ENCODE measurements at places on chromosomes 3 and 15.

DNA sequence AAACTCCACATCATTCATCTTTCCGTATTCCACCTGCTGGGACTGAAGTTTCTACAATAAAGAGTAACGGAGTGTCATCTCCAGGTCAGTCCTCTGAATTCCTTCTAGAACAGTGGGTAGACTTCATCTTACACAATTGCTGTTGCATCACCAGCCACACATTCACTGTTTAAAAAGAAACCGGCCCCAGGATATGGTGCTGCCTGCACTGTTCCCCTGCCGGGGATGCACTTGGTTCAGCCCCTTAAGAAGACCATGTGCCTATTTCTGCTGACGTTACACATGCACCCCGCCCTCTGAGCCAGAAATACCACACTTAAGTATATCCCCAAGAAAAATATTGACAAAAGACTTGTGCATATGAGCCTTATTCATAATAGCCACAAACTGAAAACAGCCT lies 233.4 kb downstream of the FEZF2 start:
- DNase-seq: no peak

DNA sequence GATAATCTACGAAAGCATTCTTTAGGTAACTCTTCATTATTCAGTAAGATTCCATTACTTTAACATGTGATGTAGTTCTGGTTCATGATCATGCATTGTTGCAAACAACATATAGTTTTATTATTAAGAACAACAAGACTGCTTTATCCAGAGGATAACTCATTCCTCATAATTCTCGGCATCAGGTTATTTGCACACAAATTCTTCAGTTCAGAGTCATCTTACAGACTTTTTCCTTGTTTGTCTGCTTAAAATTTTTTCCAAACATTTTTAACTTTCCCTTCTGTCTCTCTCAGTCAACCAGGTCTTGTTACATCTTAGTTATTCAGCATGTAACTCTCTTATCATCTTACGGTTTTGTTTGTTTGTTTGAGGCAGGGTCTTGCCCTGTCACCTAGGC lies 60.1 kb downstream of the VGLL3 start:
- no peak for DNase-seq

DNA sequence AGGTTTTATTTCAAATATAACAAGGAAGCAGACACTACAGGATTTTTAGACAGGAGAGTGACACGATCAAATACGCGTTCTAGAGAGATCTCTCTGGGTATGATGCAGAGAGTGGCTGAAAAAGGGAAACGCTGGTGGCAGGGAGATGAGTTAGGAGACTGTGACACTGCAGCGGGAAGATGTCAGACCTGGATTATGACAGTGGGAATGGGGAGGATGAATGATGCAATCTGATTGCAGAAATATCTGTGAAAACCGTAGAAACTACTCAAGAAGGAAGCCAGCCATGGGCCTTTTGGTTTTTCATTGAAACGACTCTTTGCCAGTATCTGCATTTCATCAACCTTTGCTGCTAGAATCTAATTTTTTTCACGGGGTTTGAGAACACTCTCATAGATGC lies 157.9 kb downstream of the FAM43A start:
- no peak for DNase-seq

DNA sequence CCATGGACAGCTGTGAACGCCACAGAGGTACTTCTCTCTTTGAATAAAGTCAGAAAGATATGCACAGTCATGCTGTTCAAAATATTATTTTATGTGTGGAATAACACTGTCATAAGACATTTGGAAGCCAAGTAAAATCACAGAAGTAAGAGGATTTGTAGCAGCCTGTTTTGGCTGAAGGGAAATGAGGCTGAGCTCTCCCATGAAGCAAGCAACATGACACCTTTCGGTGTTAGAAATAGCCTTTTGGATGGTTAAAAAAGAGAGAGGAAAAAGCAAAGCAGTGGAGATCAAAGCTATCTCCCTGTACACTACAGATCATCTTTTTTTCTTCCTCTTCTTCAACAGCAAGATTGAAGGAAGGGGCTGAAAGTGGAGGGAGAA lies 755.3 kb downstream of the ROBO1 start:
- DNase-seq: no peak

- DNase-seq: no peak
Observed at GRCh38 chr3:11610044-11610671, 33.6 kb downstream of the VGLL4 start.

DNA sequence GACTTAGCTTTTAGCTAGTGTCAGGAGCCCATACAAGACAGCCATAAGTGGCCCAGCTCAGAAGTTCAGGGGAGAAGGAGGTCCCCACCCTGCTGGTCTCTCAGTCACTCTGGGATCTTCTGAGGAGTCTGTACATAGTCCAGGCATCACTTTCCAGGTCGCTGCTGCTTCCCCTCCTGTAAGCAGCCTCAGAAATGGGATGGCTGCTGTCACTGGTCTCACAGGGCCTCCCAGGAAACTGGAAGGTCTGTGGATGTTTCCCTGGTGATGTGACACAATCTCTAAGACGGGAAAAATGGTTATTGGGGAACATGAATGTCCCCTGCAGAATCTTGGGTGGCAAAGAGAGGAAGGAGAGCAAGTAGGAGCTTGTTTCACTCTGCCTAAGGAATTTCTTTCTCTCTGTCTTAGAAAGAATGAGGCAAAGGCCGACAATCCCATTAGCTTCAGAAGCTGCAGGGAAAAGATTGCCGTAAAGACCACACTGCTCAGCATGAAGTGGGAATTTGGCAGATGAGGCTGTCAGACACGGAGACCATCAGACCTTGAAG lies 43.2 kb upstream of the TNFAIP8L3 start:
- no peak for DNase-seq

DNA sequence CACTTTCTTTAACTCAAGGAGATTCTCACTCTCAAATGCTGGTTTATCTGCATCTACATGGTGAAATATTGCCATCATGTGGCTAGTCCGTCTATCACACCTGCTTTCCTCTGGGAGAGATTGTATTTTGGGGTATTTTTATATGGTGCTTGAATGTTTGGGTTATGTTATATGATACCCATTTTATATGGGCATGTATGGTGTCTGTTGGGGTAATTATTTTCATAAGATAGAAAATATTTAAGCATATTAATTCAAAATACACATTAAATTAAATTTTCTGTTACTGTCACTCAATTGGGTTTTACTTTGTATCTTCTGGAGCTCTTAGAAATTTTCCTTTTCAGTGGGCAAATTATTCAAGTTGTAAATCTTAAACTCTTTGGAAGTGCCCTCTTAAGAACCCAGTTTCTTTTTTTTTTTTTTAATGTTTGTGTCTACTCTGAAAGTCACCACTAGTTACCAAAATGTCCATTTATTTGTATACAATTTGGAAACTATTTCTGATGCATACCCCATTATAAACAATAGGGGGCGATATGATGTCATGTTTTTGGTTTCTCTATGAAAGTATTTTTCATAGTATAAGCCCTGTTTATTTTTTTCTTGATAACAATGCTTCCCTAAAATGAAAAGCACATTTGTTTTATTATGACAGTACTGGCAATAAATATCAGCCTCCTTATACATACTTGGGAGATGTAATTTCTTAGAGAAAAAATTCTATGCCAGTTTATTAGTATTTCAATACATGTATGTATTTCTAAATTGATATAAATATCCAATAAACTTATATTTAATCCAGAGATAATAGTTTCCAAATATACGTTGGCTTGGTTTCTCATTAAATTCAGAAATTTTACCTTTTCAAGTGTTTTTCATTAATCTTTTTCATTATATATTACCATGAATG lies 36.1 kb upstream of the PLSCR5 start:
- DNase-seq: no peak

DNA sequence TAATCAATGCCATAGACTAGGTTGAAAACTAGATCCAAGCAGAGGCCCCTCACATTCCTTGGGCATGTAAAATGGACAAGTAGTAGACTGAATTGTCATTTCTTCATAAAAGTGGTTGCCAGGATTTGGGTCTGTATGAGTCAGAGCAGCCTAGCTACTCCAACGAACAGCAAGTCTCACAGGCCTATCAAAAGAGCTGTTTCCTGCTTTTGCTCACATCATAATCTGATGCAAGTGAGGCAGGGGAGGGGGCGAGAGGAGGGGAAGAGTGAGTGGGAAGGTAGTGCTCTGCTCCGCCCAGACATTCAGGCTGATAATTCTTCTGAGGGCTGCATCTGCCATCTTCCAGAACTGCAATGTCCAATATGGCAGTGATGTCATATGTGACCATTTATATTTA lies 228.9 kb upstream of the PRICKLE2 start:
- DNase-seq: no peak

DNA sequence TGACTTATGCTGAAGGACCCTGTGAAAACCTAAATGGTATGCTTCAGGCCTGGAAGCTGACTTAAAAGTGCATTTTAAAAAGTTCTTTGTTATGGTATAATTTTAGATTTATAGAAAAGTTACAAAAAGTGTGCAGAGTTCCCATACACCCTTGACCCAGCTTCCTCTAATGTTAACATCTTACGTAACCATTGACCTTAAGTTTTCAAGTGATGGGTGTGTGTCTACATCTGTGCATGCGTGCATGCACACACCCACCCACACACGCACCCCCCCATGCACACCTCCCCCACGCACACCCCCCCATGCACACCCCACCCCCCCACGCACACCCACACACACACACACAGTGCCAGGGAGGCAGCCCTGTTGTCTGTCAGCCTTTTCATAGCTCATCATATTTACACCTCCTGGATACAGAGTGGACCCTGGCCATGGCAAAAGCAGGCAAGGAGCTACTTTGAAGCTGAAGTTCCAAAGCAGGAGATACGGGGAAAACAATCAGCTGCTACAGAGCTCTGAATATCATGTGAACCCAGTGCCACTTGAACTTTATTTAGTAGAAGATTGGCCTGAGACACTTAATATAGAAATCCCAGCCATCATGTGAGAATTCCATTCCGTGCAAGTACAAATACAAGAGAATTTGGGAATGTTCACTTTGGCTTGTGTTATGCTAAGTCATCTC lies 30.0 kb upstream of the TRAK1 start:
- no peak for DNase-seq

GRCh38 chr3:133547432-133548041 lies 25.9 kb upstream of the CDV3 start:
- DNase-seq: no peak

DNA sequence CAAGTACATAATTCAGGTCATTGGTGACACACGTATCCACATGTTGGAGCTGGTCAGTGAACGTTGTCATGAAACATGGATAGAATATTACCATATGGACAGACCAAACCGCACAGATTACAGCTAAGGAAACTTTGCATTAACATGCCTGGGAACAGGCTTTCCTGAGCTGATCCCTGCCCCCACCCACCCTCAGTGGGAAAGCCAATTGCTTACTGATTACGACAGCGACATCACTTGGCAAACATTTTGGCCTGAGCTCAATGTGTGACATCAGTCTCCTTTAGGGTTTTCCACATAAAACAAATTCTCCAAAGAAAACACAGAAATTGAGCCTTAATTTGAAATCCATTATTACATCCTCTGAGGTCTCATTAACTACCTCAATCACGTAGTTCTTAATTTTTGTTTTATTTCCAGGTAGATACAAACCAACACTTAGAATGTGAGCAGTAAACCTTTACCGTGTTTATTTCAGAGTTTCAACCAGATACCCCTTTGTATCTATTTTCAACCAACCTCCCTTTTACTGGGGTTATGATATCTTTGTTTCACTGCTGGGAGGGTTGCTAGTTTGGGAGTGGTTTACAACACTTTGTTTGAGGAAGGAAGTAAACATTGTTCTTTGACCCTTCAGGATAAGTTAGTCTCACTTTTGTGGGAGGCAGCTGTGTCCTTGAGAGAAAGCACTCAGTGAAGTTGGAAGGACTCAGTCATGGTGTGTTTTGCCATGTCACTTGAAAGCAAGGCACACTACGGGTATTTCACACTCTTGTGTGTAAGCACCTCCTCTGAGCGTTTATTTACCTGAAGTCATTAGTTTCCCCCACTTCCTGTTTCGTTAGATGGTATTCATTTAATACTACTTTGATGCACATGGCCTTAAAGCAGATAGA lies 103.1 kb downstream of the CMSS1 start:
- no peak for DNase-seq

DNA sequence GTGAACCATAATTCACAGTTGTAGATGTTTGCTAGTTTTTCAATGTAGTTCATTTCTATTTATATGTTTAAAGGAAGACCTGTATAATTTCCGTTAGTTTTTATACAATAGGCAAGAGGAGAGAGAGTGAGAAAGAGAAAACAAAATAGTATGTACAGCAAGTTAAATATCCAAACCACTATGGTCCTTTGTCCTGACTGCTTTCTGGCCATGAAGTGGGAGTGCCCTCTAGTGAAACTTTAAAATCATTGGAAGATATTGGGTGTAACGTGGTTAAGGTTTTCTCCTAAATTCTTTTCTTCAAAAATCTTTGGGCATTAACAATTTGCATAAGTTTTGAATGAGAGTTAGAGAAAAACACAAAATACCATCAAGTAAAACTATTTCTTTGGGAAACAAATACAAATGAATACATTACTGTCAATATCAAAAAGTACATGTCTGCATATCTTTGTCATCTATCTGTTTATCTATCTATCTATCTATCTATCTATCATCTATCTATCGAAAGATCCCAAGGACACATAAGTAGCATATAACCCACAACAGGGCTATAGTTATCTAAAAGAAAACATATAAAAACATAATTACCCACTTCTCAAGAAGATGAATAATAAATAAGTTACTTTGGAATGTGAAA lies 534.6 kb upstream of the ATP11B start:
- no peak for DNase-seq

- no peak for DNase-seq
Observed at GRCh38 chr3:143565951-143566350, 282.3 kb downstream of the SLC9A9 start.

GRCh38 chr3:175477651-175478224 lies 618.6 kb downstream of the NAALADL2 start:
- DNase-seq: no peak

- no peak for DNase-seq
Observed at GRCh38 chr3:138367911-138368310, 19.5 kb downstream of the MRAS start.

- DNase-seq: no peak
Observed at GRCh38 chr3:109132801-109133473, 3.6 kb upstream of the C3orf85 start.

DNA sequence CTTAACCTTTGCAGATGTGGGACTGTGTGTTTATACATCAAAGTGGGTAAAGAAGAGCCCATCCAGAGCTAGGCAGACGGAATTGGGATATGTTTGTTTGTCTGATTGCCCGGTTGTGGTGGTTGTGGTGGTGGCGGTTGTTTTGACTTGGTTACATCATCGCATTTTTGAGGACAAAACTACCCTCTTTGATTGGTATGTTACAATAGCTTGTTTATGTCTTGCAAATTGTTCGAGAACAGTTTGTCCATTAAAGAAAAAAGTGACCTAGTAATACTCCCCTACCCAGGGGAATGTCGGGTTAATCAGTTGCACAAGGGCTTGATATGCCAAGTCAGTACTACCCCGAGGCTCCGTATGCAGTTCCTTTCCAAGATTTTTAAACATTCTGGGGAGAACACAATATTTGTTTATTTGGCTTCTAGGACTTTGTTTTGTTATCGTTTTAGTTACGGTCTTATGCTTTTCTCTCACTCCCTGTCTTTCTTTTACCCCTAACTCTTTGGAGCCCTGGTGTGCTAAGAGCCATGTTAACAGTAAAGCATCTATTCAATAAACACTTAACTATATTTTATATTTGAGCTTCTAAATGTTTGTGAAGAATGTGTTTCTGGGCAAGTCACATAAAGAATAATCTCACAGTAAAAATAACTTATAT lies 315.4 kb downstream of the LPP start:
- DNase-seq: no peak
